NCI-H2171 (cell line): ENCODE measurements at places on chromosomes 2 and 18.
A peak's percentile ranks its signal among the peaks of the same experiment; 100 is the strongest.

DNA sequence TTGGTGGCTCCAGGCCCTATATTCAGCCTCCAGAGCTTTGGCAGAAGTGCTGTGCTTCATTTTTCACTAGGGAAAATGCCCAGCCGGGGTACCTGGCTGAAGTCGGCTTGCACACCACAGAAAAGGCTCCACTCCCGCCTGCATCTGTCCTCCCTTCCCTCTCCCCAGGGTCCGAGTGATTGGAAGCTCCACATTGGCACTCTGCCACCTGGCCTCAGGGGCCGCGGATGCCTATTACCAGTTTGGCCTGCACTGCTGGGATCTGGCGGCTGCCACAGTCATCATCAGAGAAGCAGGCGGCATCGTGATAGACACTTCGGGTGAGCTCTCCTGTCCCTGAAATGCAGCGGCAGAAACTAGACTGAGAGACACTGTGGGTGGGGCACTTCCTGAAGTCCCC is 47.4 kb downstream of the IMPA2 start:
- DNase-seq: no peak

DNA sequence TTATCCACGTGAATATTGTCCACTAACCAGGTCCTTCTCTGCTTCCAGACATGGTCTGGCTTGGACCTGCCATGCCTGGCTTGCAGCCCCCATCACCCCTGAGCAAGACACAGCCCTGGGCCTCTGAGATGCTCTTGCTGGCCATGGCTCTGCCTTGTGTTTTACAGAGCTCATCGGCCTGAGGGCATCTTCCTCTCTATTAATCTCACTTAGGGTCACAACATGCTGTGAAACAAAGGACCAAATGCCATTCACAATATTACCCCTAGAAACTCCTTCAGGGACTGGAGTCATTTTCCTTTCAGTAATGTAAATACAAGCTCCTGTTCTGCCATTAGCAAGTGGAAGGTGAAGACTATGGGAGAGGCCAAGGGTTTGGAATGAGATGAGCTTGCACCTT is 6.8 kb upstream of the TPO start:
- no peak for DNase-seq

DNA sequence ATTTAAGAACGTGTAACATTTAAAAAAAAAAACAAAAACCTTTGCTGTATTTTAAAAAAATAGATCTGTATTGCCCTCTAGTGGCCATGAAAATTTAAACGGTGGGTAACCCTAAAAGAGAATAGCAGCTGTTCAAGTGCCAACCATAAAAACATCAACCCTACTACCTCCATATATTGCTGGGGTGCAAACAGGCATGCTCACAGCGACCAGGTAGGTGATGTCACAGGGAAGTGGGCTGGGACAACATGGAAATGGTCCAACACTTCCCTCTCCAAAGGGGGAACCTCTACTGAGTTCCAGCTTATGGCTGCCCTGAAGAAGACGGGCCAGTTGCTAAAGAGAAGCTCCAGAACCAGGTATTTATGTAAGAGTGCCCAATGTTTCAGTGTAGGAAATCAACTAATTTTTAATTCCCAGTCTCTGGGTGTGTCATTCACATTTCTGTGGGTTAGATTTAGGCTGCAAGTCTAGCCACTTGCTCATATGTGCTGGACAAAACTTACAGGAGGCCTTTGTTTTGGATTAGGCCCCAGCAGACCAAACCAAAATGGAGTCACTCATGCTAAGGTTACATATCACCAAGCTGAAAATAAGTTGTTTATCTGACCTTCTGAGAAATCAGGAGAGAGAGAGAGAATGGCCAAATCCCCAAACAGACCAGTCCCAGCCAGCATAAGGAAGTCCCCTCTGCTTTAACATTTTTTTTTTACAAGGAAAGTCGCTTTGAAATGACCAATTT is 54.5 kb downstream of the SKA1 start:
- DNase-seq: peak; percentile 49

GRCh38 chr18:26307161-26307773 is 81.0 kb downstream of the TAF4B start:
- DNase-seq: peak; percentile 26

- no peak for DNase-seq
Observed at GRCh38 chr2:121561617-121562268, 31.1 kb downstream of the RNU4ATAC start.

DNA sequence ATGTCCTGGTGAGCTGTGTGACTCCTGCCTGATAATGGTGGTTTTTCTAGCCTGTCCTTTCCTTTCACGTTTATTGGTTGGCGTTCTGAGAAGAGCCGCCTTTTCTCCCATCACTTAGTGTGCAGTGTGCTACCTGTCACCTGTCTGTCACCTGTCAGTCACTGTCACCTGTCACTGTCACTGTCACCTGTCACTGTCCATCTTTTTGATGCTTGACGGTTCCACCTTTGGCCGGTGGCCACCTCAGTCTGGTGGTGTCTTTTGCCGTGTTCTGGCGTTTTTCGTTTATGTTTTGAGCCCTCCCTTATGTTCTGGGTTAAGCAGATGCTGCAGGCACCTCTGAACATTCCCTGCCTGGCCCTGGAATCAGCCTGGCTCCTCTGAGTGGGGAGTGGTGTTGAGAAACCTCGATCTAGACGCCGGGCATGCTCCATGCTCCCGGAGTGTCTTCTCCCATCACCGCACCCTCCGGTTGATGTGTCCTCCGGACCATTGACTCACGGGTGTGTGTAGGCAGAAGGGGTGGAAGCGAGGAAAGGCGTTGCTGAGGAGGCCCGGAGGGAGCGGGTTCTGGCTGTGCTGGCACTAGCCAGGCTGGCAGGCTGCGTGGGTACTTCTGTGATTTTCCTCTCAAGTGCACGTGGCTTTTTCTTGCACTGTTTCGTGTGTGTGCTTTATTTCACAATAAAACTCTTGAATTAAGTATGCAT is 20.7 kb downstream of the DTYMK start:
- DNase-seq: no peak

DNA sequence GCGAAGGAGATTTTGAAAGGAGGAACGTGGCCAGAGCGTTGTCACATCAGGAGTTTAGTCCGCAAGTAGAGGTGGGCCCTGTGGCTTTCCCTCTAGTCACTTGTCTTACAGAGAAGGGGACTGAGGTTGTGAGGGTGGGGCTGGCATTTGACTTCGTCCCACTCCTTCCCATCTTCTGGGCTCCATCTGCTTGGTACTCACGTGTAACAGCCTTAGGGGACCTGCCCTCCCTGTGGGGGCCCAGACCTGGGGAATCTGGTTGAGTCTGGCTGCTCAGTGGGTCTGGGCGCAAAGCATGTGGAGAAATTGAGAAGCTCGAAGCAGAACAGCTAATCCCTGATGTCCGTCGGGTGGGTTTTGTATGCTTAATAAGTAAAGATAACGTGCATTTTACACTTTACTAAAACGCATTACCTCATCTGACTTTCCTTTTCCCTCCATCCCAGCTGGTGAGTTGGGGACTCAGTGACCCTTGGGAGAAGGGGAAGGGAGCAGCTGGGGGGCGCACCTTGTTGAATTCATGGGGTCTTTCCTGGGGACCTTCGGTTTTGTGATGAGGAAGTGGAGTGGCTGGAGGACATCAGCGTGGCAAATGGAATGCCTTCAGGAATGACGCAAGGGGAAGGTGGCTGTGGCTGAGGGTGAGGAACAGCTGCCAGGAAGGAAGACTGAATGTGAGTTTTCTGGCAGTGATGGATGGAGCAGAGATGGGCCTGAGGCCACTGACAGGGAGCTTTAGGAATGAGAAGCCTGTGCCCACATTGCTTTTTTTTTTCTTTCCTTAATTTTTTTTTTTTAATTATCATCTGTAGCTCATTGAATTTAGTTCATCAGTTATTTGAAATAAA is 44.8 kb downstream of the ASAP2 start:
- DNase-seq: no peak

- DNase-seq: no peak
Observed at GRCh38 chr18:51734576-51734975, 537.1 kb upstream of the MEX3C start.

GRCh38 chr2:35931626-35932025 is 424.0 kb upstream of the CRIM1 start:
- no peak for DNase-seq

- no peak for DNase-seq
Observed at GRCh38 chr2:223218587-223219178, 166.7 kb downstream of the KCNE4 start.

DNA sequence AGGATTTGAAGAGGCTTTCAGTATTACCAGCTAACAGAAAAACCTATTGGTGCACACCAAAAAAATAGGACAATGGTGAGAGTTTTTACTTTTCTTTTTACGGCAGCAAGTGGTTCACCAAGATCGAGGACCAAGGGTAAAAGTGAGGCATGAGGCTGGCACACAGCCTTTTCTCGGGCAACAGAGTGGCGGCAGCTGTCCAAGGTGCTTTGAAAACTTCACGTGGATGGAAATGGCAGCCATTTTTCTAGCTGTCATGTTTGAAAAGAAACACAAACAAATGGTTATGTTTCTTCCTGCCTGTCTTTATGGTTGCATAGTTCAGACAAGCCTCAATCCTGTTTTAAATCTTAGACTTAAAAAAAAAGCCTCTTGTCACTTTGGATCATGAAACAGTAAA is 812.5 kb upstream of the CHAC2 start:
- no peak for DNase-seq

DNA sequence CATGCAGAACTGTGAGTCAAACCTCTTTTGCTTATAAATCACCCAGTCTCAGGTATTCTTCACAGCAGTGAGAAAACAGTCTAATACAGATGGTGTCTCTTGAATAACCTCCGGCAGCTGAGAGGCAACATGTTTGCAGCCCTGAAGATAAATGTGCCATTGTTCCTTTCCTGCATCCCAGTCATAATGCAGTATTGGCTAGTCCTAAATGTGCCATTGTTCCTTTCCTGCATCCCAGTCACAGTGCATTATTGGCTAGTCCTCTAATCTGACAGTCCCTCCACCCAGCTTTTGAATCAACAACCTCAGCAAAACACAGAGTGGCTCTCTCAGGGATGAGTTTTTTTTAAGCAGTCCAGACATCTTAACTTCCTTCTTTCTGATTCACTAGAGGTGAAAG is 550.7 kb downstream of the RIT2 start:
- no peak for DNase-seq

- DNase-seq: no peak
Observed at GRCh38 chr2:172917716-172918115, 157.9 kb upstream of the MAP3K20 start.

- DNase-seq: no peak
Observed at GRCh38 chr2:181380581-181380980, 76.6 kb upstream of the ITGA4 start.

- DNase-seq: no peak
Observed at GRCh38 chr2:26934335-26934724, 36.1 kb upstream of the MAPRE3 start.

GRCh38 chr18:56815926-56816325 is 164.8 kb downstream of the WDR7 start:
- no peak for DNase-seq

- no peak for DNase-seq
Observed at GRCh38 chr2:64092502-64092901, 51.7 kb downstream of the PELI1 start.

GRCh38 chr18:75341267-75341666 is 86.2 kb downstream of the SMIM21 start:
- DNase-seq: no peak

GRCh38 chr2:96085541-96086355 is 30.6 kb downstream of the ADRA2B start:
- DNase-seq: no peak

DNA sequence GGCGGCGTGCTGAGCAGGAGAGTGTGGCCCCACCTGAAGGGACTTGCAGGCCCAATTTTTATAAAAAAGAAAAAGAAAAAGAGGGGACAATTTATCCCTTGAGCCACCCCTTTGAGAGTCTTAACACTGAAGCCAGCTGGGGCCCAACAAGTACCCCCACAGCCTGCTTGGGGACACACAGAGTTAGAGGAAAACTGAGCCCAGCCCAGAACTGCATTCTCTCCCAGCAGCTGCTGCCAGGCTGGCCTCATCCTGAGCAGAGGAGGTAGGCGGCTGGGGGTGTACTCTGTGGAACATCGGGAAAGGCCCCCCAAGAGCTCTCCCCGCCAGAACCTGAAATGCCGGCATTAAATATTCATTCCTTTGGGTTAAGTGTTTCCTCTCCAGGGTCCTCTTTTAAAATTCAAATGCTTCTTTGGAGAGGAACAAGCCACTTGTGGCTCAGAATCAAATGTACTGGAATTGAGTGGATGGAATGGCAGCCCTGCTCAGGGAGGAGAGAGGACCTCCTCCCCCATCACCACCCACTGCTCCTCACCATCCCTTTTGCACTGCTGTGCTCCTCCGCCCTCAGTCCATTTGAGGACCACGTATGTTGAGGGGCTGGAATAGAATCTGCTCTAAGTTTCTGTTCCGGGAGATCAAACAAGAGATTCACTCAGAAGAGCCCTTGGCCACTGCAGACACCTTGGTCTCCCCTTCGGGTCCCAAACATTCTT is 45.6 kb downstream of the C1QL2 start:
- DNase-seq: no peak

DNA sequence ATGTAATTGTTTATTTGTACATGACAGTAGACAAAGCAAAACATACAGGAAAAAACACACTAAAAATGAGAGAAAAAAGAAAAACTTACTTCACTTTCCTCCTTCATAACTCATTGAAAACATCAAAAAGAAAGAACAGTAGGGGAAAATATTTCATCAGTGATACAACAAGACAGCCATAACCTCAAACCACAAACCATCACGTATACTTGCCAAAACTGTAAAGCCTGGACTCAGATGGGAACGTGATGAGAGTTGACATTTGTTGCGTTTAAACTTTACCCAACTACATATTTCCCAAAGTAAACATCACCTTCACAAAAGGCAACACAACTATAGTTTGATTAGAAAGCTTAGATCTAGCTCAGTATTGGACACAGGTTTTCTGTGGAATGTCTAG is 278.2 kb upstream of the COL3A1 start:
- DNase-seq: no peak

- no peak for DNase-seq
Observed at GRCh38 chr2:54187331-54187730, 68.7 kb downstream of the TSPYL6 start.

- DNase-seq: peak; percentile 84
Observed at GRCh38 chr2:42856891-42857632, 64.7 kb upstream of the HAAO start.

DNA sequence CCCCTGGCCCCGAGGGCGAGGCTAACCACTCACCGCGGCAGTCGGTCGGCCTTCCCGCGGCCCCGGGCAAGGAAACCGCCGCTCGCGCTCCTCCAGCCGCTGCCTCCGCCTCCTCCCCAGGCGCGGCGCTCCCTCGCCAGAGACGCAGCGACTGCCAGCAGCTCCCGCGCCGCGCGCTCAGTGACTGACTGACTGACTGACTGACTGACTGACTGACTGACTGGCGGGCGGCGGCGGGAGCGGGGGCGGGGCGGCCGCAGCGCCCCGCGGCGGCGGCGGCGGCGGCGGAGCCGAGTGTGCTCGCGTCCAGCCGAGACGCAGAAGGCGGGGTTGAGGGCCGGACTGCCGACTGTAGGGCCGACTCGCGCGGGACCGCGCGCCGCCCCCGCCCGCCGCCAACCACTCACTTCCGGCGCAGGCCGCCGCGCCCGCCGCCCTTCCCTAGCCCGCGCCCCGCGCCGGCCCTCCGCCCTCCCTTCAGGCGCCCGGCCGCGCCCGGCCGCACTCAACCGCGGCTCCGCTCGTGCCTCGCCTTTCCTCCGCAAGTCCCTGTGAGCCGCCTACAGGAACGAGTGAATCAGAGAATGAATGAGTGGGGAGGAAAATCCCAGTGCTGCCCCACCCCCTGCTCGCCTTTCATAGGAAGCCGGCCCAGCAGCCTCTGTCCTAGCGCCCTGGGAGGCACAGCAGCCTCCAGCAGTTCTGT is at the start of gene RAPH1:
Gene RAPH1 (minus strand): TSS at position 224 of the 706 bp plus-strand sequence. CDS start 39,948 bp downstream, outside the sequence.
- DNase-seq: peak; percentile 78

GRCh38 chr18:80176334-80177073 is 67.4 kb downstream of the ADNP2 start:
- no peak for DNase-seq

- no peak for DNase-seq
Observed at GRCh38 chr18:58796220-58796619, 68.5 kb upstream of the ZNF532 start.

- DNase-seq: no peak
Observed at GRCh38 chr2:144835634-144836350, 315.9 kb upstream of the ZEB2 start.
